Spleen (tissue), 13 donors: ENCODE measurements at places on chromosomes 7 and 10.

GRCh38 chr10:124621637-124622036, 122.5 kb downstream of the FAM53B start:
- DNase-seq = no peak

DNA sequence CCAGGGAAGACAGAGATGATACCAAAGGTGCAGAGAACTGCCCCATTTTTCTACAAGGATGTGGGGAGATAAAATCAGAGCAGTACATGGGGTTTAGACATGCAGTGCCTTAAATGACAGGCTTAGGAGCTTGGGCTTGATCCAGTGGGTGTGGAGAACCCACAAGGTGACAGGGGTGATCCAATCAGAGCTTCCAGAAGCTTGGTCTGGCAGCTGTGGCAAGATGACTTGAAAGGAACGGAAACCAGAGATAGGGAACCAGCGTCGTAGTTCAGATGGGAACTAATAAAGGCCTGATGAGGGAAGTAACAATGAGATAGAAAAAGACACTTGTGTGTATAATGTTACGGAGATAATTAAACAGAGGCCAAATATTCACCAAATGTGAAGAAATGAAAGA, 80.7 kb downstream of the SLC37A3 start:
- no peak for DNase-seq

DNA sequence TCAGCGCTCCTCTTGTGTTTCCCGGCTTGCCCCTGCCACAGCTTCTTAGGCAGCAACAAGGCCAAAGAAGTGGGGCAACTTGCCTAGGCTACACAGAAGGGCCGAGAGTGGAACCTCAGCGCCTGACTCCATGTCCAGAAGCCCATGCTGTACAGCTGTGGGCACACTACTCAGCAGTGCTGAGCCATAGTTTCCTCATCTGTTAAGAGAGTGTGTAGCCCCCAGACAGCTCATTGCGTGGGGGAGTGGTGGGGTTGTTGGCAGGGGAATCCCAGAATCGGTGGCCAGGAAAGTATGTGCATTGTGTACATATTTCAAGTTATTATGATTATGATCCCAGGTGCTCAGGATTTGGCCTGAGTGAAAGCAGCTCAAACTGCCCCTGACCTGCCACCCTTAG, 96.2 kb downstream of the CDH23 start:
- DNase-seq = peak; percentile 46

DNA sequence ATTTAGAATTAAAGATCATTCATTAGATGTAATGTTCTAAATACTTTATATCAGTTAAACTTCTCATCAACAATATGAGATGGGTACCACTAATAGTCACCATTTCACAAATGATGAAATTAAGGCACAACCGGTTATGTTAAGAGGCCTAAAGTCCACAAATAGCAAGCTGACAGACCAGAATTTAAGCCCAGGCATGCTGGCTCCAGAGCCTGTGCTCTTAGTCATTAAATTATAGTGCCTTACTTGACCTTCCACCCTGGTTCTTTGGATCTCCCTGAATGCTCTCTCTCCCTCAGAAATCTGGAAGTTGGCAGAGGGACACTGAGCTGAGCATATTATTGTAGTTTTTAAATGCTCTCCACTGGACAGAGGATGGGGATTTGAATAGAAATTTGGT, 3.6 kb downstream of the LIPN start:
- DNase-seq = no peak

GRCh38 chr7:1610678-1611302, 41.0 kb upstream of the PSMG3 start:
- DNase-seq = peak; percentile 27

DNA sequence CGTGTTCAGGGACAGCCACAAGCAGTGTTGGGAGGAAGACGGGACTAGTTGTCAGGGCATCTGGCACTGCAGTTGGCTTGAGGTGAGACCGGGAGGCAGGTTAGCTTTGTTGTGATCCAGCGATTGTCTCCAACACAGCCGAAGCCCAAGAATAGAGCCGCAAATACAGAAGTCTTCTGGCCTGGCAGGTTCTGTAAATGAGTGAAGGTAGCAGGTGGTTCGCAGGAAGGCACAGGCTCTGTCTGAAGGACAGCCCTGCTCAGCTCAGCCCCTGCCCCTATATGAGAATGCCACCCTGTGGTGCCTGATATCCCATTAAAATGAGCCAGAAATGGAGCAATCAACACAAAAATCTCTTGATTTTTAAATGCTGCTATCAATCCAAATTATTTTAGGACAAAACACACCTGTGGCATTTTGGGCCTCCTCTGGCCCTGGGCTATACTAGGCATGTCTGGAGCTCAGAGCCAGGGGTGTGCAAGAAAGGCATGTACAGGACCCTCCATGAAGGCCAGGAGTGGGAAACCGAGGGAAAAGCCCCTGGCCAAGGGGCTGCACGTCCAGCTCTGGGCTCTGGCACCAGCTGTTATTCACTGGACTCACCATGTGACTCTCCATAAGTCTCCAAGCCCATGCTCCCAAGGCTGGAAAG, 11.2 kb upstream of the C10orf71 start:
- no peak for DNase-seq

GRCh38 chr7:73704640-73705550, 14.6 kb downstream of the STX1A start:
- no peak for DNase-seq

DNA sequence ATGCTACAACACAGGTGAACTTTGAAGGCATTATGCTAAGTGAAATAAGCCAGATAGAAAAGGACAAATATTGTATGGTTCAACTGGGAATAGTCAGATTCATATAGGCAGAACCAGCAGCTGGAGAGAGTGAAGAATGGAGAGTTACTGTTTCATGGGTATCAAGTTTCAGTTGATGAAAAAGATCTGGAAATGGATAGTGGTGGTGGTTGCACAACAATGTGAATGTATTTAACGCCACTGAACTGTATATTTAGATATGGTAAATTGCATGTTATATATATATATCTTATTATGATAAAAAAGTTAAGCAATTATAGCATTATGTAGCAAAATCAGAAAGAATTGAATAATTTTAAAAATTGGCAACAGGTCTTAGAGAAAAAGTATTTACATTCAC, 3.9 kb downstream of the LMBR1 start:
- DNase-seq = no peak

DNA sequence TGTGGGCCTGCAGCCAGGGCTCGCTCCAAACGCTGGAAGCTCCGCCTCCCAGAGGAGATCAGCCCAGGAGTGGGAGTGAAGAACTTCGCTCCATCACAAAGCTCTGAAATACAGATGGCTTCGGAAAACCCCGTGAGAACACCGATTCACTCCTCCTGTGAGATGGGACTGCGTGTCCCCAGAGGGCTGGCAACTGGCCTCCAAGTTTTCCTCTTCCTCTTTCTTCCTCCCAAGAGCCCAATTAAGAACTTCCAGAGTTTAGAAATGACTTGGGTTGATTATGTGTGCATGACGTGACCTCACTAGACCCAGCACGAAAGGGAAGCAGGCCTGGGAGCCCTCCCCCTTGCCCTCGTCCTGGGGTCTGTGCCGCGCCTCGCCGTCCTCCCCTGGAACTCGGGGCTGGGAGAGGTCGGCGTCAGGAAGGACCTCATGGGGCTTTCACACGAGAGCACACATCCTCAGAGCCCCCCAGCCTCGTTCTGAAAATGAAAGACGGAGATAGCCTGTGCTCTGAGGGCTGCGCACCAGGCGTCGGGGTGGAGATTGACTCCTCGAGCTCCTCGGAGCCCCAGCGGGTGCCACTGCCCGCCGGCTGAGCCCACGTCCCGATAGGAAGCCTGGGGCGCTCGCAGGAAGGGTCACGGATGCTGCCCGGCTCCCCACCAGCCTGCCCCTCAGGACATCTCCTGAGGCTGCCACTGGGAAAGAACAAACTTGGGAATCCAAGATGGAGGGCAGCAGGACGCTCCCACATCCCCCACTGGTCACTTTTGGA, 37.8 kb downstream of the PTPRN2 start:
- DNase-seq = peak; percentile 44
